Trophoblast cell (in vitro differentiated cells and primary cell): ENCODE measurements at places on chromosomes 6 and 20.

DNA sequence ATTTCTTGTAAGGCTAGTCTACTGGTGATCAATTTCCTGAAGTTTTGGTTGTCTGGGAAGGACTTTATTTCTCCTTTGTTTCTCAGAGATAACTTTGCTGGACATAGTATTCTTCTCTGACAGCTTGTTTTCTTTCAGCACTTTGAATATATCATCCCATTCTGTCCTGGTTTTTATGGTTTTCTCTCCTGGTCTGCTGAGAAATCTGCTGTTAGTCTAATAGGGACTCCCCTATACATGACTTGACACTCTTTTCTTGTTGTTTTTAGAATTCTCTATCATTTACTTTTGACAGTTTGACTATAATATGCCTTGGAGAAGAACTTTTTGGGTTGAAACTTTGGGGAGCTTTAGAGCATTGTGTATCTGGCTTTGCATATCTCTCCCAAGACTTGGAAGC lies 112.5 kb downstream of the PRL start:
- DNase-seq = no peak
- H3K4me1 ChIP-seq = no peaks in the 10 kb centered on the region
- H3K27me3 ChIP-seq = no peaks in the 10 kb centered on the region
- no peak overlapping the region for H3K4me3 ChIP-seq
- peaks cover 7% of the 10 kb centered on the region for H3K36me3 ChIP-seq

- H3K4me3 ChIP-seq = no peak overlapping the region
- H3K27me3 ChIP-seq = no peaks in the 10 kb centered on the region
- DNase-seq = no peak
- H3K36me3 ChIP-seq = peaks cover 4% of the 10 kb centered on the region
Observed at GRCh38 chr6:90195094-90195829, 101.4 kb downstream of the BACH2 start.

DNA sequence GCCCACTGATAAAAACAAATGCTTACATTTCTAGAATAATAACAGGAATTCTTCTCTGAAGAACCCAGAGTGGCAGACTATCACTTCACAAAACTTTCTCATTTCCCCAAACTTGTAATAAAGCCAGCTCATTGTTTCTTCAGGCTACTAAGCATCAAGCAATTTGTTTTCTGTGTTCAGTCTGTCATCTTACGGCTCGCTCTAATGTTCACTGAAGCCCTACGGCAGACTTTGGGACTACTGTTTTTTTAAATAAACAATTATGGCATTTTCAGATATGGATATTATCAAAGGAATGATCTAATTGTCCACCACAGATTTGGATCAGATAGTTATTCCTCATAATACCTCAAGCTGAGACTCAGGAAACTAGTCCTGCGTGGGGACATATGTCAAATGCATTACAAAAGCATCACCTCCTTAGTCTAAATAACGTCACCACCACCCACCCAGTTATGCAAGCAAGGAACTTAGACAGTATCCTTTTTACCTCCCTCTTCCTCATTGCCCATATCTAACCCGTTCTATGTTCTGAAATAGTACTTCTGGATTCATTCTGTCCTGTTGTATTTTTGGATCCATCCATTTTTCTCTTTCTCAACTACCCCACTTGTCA lies 415.1 kb downstream of the PLCB1 start:
- H3K27me3 ChIP-seq = no peaks in the 10 kb centered on the region
- no peak overlapping the region for H3K27ac ChIP-seq
- no peaks in the 10 kb centered on the region for H3K4me1 ChIP-seq
- H3K4me3 ChIP-seq = no peak overlapping the region

- H3K4me3 ChIP-seq = no peak overlapping the region
- H3K4me1 ChIP-seq = peaks cover 4% of the 10 kb centered on the region
- H3K27me3 ChIP-seq = no peaks in the 10 kb centered on the region
- peak overlapping the region; percentile 42 for H3K27ac ChIP-seq
Observed at GRCh38 chr6:131063764-131064272, 773 bp upstream of the EPB41L2 start.

GRCh38 chr20:33671573-33672288 lies 2.5 kb downstream of the NECAB3 start:
- peaks cover 54% of the 10 kb centered on the region for H3K36me3 ChIP-seq
- H3K4me3 ChIP-seq = no peak overlapping the region
- no peaks in the 10 kb centered on the region for H3K27me3 ChIP-seq
- no peak for DNase-seq
- peaks cover 22% of the 10 kb centered on the region for H3K4me1 ChIP-seq

GRCh38 chr20:40393197-40394079 lies 295.6 kb downstream of the MAFB start:
- no peak overlapping the region for H3K27ac ChIP-seq
- DNase-seq = no peak
- no peaks in the 10 kb centered on the region for H3K4me1 ChIP-seq
- no peaks in the 10 kb centered on the region for H3K36me3 ChIP-seq

GRCh38 chr6:6889601-6890000 lies 218.2 kb upstream of the RREB1 start:
- DNase-seq = no peak
- H3K36me3 ChIP-seq = no peaks in the 10 kb centered on the region
- no peak overlapping the region for H3K4me3 ChIP-seq
- no peak overlapping the region for H3K27ac ChIP-seq
- peaks cover 12% of the 10 kb centered on the region for H3K4me1 ChIP-seq
- no peaks in the 10 kb centered on the region for H3K27me3 ChIP-seq

- H3K27me3 ChIP-seq = no peaks in the 10 kb centered on the region
- no peak overlapping the region for H3K4me3 ChIP-seq
- no peak for DNase-seq
Observed at GRCh38 chr20:40739841-40740240, 50.8 kb upstream of the MAFB start.

DNA sequence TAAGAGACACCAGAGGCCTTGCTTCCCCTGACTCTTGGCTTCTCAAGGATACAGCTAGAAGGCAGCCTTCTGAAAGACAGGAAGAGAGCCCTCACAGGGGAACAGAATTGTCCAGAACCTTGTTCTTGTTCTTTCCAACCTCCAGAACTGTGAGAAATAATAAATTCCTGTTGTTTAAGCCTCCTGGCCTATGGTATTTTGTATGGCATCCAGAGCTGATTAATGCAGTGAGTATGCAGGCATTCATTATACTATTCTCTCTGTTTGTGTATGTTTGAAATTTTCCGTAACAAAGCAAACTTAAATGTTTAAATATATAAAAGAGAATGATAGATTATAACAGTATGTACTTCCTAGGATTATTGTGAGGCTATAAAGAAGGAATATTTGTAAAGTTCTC lies 903.4 kb upstream of the FLRT3 start:
- no peak overlapping the region for H3K27ac ChIP-seq
- DNase-seq = no peak
- no peaks in the 10 kb centered on the region for H3K4me1 ChIP-seq
- no peaks in the 10 kb centered on the region for H3K36me3 ChIP-seq
- H3K27me3 ChIP-seq = no peaks in the 10 kb centered on the region
- no peak overlapping the region for H3K4me3 ChIP-seq

DNA sequence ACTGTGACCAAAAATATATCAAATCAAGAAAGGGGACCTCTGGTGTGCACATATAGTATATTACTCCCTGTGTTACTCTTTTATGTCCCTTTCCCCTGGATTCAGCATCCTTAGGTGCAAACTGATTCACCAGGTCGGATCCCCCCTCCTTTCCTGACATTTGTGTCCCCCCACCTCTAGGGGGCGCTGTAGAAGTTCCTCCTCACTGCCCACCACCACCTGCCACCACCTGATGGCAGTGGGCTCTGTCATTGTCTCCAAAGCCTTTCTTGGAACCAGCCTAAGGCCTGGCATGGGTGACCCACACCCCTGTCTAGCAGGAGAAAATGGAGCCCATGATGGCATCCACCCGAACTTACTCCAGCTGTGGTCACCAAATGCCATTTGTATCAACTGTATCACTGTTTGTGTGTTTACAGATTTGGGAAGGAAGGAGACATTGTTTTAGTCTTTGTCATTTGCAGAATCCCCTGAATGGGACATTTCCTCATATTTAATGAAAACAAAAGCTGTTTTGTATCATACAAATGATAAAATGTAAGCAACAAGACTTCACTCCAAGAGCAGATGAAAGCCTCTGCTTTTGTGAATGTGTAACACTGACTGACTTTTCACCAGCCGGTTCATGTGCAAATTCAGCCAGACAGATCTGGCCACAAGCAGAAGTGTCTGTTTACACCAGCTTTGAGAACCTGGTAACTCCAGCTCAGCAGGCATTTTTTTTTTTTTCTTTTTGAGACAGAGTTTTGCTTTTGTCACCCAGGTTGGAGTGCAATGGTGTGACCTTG lies 66.2 kb downstream of the ARMC2 start:
- H3K4me1 ChIP-seq = no peaks in the 10 kb centered on the region
- H3K4me3 ChIP-seq = no peak overlapping the region
- peak; percentile 20 for DNase-seq
- H3K36me3 ChIP-seq = no peaks in the 10 kb centered on the region

DNA sequence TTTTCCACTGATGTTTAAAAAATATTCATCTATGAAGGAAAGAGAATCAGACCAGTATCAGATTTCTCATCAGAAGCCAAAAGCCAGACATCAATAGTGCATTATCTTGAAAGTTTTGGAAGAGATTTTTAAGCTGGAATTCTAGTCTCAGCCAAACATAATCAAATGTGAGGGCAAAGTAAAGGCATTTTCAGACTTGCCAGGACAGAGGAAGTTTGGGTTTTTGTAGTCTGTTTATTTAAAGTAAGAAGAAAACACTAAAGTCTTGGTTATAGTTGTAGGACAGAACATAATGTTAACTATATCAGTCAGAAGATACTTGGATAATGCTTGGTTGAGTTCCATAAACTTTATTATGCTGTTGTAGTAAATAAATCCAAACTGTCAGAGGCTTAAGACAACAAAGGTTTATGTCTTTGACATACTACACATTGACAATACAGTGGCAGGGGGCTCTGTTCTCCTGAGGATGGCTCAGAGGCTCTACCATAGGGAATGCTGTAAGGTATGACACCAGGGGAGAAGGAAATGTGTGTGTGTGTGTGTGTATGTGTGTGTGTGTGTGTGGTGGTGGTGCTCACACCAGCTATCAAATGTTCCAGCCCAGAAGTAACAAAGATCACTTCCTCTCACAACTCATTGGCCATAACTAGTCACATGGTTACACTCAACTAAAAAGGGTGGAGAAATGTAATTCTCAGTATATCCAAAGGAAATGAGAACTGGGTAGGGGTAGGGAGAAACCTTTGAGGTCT lies 26.7 kb upstream of the YWHAB start:
- H3K4me3 ChIP-seq = no peak overlapping the region
- no peak overlapping the region for H3K27ac ChIP-seq
- H3K36me3 ChIP-seq = no peaks in the 10 kb centered on the region
- no peaks in the 10 kb centered on the region for H3K4me1 ChIP-seq
- no peaks in the 10 kb centered on the region for H3K27me3 ChIP-seq
- no peak for DNase-seq

- H3K4me3 ChIP-seq = no peak overlapping the region
- H3K36me3 ChIP-seq = no peaks in the 10 kb centered on the region
- H3K27ac ChIP-seq = no peak overlapping the region
Observed at GRCh38 chr6:39494998-39495397, 172.5 kb upstream of the KCNK16 start.

GRCh38 chr6:159331451-159331850 lies 162.3 kb downstream of the FNDC1 start:
- no peaks in the 10 kb centered on the region for H3K36me3 ChIP-seq
- no peak for DNase-seq
- H3K4me1 ChIP-seq = no peaks in the 10 kb centered on the region
- H3K4me3 ChIP-seq = no peak overlapping the region

DNA sequence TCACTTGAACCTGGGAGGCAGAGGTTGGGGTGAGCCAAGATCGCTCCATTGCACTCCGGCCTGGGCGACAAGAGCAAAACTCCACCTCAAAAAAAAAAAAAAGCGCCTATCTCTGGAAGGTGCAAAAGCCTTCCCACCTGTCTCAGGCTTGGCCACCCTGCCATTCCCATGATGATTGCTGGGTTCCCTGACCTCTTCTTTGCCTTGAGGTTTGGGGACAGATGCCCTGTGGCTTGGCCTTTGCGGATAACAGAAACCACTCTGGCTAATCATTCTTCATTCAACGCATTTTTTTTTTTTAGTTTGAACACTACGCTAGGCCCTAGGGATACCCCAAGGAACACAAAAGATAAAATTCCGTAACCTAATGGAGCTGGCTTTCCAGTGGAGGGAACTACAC lies 6.8 kb upstream of the HMGA1 start:
- H3K4me3 ChIP-seq = no peak overlapping the region
- no peaks in the 10 kb centered on the region for H3K36me3 ChIP-seq
- DNase-seq = no peak
- no peak overlapping the region for H3K27ac ChIP-seq
- no peaks in the 10 kb centered on the region for H3K27me3 ChIP-seq
- H3K4me1 ChIP-seq = peaks cover 20% of the 10 kb centered on the region

GRCh38 chr6:53803081-53803860 lies 8.5 kb downstream of the LRRC1 start:
- peak; percentile 30 for DNase-seq
- H3K36me3 ChIP-seq = no peaks in the 10 kb centered on the region
- no peaks in the 10 kb centered on the region for H3K27me3 ChIP-seq
- H3K4me3 ChIP-seq = no peak overlapping the region
- no peak overlapping the region for H3K27ac ChIP-seq
- peaks cover 25% of the 10 kb centered on the region for H3K4me1 ChIP-seq

GRCh38 chr6:36121787-36122494 lies 8.4 kb upstream of the MAPK13 start:
- H3K36me3 ChIP-seq = no peaks in the 10 kb centered on the region
- DNase-seq = peak; percentile 96
- H3K4me1 ChIP-seq = peaks cover 29% of the 10 kb centered on the region
- H3K27ac ChIP-seq = no peak overlapping the region
- no peaks in the 10 kb centered on the region for H3K27me3 ChIP-seq
- H3K4me3 ChIP-seq = no peak overlapping the region

DNA sequence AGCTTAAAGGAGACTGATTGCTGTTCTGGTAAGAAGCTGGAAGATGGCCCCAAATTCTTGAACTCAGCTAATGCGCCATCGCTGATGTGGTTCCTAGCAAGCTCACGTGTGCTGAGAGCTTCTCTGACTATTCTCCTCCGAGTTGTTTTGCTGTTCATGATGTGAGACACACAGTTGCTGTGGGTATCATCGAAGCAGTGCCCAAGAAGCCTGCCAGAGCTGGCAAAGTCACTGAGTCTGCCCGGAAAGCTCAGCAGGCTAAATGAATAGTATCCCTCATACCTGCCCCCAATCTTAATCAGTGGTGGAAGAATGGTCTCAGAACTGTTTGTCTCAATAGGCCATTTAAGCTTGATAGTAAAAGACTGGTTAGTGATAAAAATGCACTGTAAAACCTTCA lies 28.3 kb upstream of the BCLAF1 start:
- DNase-seq = no peak
- no peaks in the 10 kb centered on the region for H3K36me3 ChIP-seq

GRCh38 chr6:140909625-140910024 lies 1223.1 kb upstream of the GJE1 start:
- no peak overlapping the region for H3K4me3 ChIP-seq
- no peaks in the 10 kb centered on the region for H3K36me3 ChIP-seq
- H3K27me3 ChIP-seq = no peaks in the 10 kb centered on the region
- no peaks in the 10 kb centered on the region for H3K4me1 ChIP-seq

- no peak for DNase-seq
- H3K27me3 ChIP-seq = no peaks in the 10 kb centered on the region
- no peak overlapping the region for H3K27ac ChIP-seq
- peaks cover 2% of the 10 kb centered on the region for H3K4me1 ChIP-seq
- no peak overlapping the region for H3K4me3 ChIP-seq
Observed at GRCh38 chr6:81762132-81762531, 9.7 kb upstream of the TENT5A start.

- H3K36me3 ChIP-seq = no peaks in the 10 kb centered on the region
- no peaks in the 10 kb centered on the region for H3K27me3 ChIP-seq
- no peak overlapping the region for H3K27ac ChIP-seq
- DNase-seq = peak; percentile 82
- H3K4me3 ChIP-seq = no peak overlapping the region
- no peaks in the 10 kb centered on the region for H3K4me1 ChIP-seq
Observed at GRCh38 chr20:14142171-14142570, 146.9 kb downstream of the MACROD2 start.
